NCI-H524 (cell line): ENCODE measurements at places on chromosomes 12 and 14.

GRCh38 chr12:89884416-89884898 is 175.8 kb upstream of the ATP2B1 start:
- peak; percentile 28 for DNase-seq

GRCh38 chr12:113591480-113591974 is 119.9 kb upstream of the LHX5 start:
- DNase-seq = peak; percentile 75

- DNase-seq = no peak
Observed at GRCh38 chr12:12272869-12273268, 6.0 kb upstream of the LRP6 start.

- no peak for DNase-seq
Observed at GRCh38 chr14:50122291-50122690, 5.9 kb upstream of the VCPKMT start.

GRCh38 chr14:91835197-91835919 is 32.0 kb downstream of the TC2N start:
- DNase-seq = no peak
